ENCODE measurements at places on chromosomes 16 and 17.

DNA sequence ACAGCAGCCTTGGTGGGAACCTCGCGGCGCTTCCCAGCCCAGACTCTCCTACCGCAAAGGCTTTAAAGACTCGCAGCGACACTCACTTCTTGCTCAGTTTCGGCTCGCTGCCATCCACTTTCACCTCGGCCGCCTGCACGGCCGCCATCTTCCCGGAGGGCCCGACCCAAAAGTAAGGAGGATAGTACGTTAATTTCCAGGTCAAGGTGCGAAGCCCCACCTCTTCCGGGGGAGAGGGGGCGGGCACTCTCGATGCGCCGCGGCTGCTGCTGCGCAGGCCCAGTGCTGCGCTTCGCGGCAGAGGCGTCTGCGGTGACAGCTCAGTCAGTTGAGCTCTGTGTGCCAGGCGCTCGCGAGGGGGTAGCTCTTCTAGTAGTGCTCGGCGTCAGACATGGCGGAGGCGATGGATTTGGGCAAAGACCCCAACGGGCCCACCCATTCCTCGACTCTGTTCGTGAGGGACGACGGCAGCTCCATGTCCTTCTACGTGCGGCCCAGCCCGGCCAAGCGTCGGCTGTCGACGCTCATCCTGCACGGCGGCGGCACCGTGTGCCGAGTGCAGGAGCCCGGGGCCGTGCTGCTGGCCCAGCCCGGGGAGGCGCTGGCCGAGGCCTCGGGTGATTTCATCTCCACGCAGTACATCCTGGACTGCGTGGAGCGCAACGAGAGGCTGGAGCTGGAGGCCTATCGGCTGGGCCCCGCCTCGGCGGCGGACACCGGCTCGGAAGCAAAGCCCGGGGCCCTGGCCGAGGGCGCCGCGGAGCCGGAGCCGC is at the start of the genes KARS1 and TERF2IP:
TSS of gene KARS1 (minus strand) at position 174 of the 773 bp plus-strand sequence. CDS start at position 148, 26 bp downstream.
TSS of gene TERF2IP (plus strand) at position 282 of the 773 bp plus-strand sequence. CDS start at position 392, 110 bp downstream.
- peak; percentile 94 for DNase-seq

DNA sequence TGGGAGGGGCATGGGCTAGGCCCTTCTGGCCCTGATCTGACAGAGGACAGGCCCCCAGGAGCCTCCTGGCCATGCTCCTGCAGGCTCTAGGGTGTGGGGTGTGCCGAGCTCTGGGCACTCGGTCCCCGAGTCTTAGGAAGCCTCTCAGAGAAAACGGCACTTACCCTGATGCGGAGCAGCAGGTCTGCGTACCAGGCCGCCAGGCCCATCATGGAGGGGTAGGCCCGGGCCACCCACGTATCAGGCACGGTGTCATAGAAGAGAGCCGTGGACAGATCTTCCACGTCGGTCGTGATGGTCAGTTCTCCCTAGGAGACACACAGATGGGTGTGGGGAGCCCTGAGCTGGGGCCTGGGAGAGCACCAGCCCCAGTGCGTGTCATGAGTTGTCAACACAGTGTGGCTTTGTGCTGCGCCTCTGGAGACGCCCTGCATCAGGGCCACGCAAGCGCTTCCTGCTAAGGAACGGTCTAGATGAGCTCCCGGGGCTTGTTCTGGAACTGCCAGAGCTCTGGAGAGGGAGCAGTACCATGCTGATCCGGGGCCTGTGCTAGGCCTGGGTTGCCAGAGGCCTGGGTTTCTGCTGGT is 47.9 kb downstream of the PGS1 start:
- no peak for DNase-seq

GRCh38 chr16:87963400-87963799 is 12.2 kb downstream of the BANP start:
- DNase-seq, result peak; percentile 54

DNA sequence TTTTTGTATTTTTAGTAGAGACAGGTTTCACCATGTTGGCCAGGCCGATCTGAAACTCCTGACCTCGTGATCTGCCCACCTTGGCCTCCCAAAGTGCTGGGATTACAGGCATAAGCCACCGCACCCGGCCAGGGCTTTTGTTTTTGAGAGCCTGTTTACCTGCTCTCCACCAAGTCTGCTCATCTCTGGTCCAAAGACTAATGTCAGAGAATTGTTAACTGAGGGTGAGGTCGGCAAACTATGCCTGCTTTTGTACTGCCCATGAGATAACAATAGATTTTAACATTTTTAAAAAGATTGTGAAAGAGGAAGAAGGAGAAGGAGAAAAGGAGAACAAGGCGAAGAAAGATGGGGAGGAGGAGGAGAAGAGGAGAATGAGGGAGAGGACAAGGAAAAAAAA is 26.0 kb downstream of the TMEM238L start:
- no peak for DNase-seq

GRCh38 chr16:74831467-74831866 is 56.8 kb upstream of the FA2H start:
- DNase-seq, result no peak

DNA sequence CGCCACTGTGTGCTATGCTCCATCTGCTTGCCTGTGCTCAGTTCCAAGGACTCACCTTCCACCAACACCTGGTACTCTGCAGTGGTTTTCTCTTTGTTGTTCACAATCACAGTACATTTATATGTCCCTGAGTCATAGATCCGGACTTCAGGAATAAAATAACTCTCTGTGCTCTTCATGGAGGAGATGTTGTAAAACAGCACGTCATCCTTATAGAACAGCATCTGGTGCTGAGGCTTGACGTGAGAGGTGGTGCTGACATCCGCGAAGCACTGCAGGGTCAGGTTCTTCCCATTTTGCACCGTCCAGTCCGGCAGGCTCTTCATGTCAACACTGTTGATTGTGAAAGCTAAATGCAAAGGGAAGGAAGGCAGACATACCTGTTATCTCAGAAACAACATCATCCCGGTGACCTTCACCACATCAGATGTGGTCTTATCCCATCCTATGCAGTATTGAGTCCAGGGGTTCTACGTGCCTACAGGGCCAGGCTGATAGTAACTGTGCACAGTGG is 12.8 kb downstream of the PECAM1 start:
- no peak for DNase-seq

- DNase-seq, result no peak
Measured at GRCh38 chr17:68867759-68868516, 87.3 kb downstream of the ABCA8 start.

Data from CD4-positive, alpha-beta T cell treated with Interleukin-15 for 4 hours (primary cell).